ENCODE measurements at places on chromosomes 2 and 18.

DNA sequence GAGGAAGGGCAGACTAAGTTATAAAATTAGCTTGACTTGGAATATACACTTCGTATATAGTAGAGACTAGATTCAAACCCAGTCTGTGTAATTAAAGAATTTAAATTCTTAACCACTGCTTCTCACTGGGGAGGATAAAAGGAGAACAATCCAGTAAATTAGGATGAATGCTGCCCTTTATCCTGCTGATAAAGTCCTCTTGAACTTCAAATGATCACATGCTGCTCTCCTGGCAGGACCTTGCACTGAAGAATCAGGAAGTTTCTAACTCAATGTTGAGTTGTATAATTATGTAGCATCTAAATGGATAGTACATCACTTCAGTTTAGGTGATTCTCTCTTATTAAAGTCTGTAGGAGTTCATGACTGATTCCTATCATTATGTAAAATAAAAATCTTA lies 1179.7 kb downstream of the DSC3 start:
- DNase-seq, result no peak

- no peak for DNase-seq
Observed at GRCh38 chr2:86695053-86695691, 24.9 kb upstream of the RMND5A start.

GRCh38 chr2:202193881-202194353 lies 44.5 kb downstream of the SUMO1 start:
- DNase-seq, result no peak

DNA sequence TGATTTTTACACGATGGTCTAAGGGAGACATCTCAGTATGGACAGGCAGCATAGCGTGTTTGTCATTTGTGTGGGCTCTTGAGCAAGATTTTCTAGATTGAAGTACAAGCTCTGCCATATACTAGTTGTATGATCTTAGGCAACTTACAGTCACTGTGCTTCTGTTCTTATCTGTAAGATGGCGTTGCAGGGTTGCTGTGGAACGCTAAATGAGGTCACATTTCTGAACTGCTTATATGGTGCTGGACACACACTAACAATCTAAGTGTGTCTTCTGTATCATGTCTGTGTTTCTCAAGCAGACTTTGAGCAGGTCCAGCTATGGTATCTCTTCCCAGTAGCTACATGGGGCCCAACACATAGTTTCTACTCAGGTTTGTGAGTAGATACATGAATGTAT lies 29.2 kb downstream of the PARD3B start:
- no peak for DNase-seq

DNA sequence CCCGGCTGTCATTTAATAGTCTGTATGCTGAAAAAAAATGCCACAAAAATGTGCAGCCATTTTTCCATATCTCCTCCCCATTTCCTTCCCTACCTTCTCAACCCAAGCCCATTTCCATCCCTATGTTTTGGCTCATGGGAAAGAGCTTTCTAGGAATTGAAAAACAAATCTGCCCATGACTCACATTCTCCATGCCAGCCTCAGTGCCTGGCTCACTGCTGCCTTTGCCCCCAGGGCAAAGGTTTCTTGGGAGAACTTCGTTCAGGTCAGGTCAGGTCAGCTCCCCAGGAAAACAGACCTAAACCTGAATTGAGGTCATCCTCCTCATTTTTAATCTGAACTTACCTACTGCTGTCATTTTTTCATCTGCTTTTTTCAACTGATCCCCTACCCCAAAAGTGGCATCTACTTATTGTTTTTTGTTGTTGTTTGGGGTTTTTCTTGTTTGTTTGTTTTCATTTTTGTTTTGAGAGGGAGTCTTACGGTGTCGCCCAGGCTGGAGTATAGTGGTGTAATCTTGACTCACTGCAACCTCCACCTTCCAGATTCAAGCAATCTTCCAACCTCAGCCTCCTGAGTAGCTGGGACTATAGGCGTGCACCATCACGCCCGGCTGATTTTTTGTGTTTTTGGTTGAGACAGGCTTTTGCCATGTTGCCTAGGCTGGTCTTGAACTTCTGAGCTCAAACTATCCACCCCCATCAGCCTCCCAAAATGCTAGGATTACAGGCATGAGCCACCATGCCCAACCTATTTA lies 66.7 kb downstream of the FECH start:
- no peak for DNase-seq

DNA sequence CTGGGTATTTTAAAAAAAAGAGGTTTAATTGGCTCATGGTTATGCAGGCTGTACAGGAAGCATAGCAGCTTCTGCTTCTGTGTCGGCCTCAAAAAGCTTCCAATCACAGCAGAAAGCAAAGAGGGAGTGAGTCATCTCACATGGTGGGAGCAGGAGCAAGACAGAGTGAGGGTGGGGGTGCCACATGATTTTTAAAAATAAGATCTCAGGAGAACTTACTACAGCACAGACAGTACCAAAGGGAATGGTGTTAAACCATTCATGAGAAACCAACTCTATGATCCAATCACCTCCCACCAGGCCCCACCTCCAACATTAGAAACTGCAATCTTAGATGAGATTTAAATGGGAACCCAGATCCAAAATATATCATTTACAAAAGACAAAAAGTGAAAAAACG lies 14.6 kb downstream of the ZNF519 start:
- no peak for DNase-seq

DNA sequence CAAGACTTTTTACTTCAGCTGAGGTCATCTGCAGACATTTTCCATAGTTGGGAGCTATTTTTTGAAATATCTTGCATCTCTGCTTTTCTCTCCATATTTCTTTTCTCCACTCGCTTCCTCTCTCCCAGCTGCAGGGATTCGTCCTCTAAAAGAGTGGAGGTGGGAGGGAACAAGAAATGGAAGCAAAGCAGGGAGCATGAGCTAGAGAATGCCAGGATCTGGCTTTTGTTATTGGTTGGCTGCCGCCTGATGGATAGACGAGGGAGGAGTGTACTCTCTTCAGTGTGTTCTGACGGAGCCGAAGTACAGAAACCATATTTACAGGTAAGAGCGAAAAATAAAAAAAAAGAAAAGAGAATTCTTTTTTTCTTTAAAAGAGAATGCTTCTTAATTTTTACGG lies at the start of gene CSRNP3:
CSRNP3 (plus strand) TSS at position 282 of the 400 bp plus-strand sequence. CDS start 125,368 bp downstream, outside the sequence.
- peak; percentile 72 for DNase-seq

- no peak for DNase-seq
Observed at GRCh38 chr2:126914811-126915500, 16.3 kb downstream of the TEX51 start.

GRCh38 chr2:99619151-99619550 lies 129.3 kb upstream of the REV1 start:
- no peak for DNase-seq

GRCh38 chr2:204840504-204840903 lies 295.2 kb downstream of the PARD3B start:
- no peak for DNase-seq

GRCh38 chr2:136052369-136053362 lies 65.3 kb downstream of the CXCR4 start:
- DNase-seq, result no peak

GRCh38 chr2:215928086-215928485 lies 85.3 kb downstream of the MREG start:
- no peak for DNase-seq

DNA sequence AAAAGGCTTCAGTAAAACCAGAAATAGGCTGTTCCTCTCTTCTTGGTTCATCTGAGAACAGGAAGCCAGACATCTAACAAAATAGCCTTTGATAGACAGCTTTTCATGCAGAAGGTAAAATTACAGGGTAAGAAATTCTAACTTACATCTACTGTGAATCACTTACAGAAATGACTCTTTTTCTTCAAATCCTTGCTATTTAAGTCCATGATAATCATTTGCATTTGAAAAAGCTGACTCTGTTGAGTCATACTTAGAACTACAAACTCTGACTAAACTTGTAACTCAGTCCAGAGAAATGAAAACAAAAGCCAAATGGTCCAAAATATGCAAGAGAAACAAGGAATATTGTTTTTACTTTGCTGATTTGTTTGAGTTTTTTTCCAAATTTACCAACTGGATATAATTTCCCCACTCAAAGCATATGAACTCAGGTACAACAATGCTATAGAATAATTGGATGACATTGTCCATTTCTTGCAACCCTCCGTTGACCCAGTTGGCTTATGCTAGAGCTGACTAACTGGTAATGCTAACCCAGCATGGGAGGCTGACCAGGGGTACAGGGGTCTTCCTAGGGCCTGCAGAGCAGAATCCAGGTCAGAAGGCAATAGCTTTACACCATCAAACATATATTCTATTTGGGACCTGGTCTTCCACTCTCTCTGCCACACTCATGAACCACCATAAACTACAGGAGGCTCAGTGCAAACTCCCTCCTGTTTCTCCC lies 18.8 kb upstream of the MREG start:
- no peak for DNase-seq

- no peak for DNase-seq
Observed at GRCh38 chr2:115292742-115293141, 850.3 kb downstream of the DPP10 start.

- DNase-seq, result peak; percentile 40
Observed at GRCh38 chr18:75128911-75129716, 79.8 kb downstream of the PTGR3 start.

DNA sequence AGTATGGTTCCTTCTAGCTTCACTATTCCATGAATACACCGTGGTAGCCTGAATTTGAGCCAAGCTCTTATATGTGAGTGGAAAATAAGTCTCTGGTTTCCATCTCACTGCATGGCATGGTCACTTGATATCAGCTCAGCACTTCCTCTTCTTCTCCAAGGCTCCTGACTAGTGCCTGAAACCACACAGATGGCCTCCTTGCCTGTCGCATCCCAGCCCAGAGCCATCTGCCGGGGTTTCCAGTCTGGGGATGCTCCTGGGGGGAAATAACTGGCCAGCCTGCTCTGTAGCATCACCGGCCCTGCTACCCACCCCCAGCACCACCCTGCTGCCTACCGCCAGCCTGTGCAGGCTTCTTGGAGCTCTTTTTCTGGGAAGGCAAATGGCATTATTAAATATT lies 7.7 kb upstream of the MARCHF4 start:
- no peak for DNase-seq

- no peak for DNase-seq
Observed at GRCh38 chr2:66665124-66665984, 230.4 kb downstream of the MEIS1 start.

Data from left forelimb (tissue), 1 donor.